ENCODE measurements at places on chromosomes 4 and X. TPM values are rescaled to one million over a fixed set of nuclear protein-coding genes. Genes with fewer than 3 reads are reported as not detected.

GRCh38 chr4:184528051-184528450 lies 53.7 kb upstream of the IRF2 start:
- H3K4me3 ChIP-seq = no peak overlapping the region
- no peak for DNase-seq
- no peaks in the 10 kb centered on the region for H3K36me3 ChIP-seq
- H3K27ac ChIP-seq = no peak overlapping the region

DNA sequence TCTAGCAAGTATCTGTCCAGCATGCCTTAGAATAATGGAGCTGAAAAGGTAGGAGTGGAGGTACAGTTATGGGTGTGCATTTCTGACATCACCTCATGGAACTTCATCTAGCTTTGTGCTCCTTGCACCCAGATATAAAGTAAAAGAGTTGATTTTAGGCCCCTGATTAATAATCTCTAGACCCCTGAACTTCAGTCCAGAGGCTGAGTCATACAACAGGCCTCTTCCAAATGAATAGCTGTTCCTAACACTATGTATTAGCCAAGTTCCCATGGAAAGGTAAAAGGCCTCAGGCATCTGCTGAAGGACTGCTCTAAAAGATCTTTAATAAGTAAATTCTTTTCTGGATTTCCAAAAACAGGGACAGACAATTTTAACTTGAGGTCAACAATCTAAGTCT lies 16.2 kb downstream of the TBC1D9 start:
- H3K36me3 ChIP-seq = no peaks in the 10 kb centered on the region
- no peaks in the 10 kb centered on the region for H3K27me3 ChIP-seq
- H3K27ac ChIP-seq = no peak overlapping the region
- no peak for DNase-seq

DNA sequence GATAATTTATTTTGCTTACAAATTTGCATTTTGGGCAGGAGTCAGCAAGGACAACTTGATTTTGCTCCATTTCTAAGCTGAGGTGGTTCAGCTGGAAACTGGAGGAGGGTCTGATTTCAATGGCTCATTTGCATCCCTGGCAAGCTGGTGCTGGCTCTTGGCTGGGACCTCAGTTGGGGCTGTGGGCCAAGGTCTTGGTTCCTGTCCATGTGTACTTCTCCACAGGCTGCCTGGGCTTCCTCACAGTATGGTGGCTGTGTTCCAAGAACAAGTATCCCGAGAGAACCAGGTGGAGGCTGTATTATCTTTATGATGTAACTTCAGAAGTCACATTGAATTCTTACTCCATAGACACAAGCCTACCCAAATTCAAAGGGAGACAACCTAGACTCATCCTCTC lies 77.0 kb upstream of the STX18 start:
- H3K4me3 ChIP-seq = no peak overlapping the region
- no peak for DNase-seq
- no peaks in the 10 kb centered on the region for H3K36me3 ChIP-seq
- no peak overlapping the region for H3K27ac ChIP-seq

- peaks cover 2% of the 10 kb centered on the region for H3K36me3 ChIP-seq
- no peaks in the 10 kb centered on the region for H3K4me1 ChIP-seq
- no peak for DNase-seq
- no peak overlapping the region for H3K4me3 ChIP-seq
- no peaks in the 10 kb centered on the region for H3K27me3 ChIP-seq
Observed at GRCh38 chrX:47235691-47236103, 2.9 kb downstream of the USP11 start.

- no peaks in the 10 kb centered on the region for H3K27me3 ChIP-seq
- H3K27ac ChIP-seq = no peak overlapping the region
- no peak for DNase-seq
- no peaks in the 10 kb centered on the region for H3K4me1 ChIP-seq
- no peak overlapping the region for H3K4me3 ChIP-seq
- no peaks in the 10 kb centered on the region for H3K36me3 ChIP-seq
Observed at GRCh38 chr4:138567696-138568095, 325.5 kb upstream of the SLC7A11 start.

GRCh38 chrX:120316587-120317283 lies 5.5 kb upstream of the TMEM255A start:
- H3K27ac ChIP-seq = no peak overlapping the region
- H3K4me3 ChIP-seq = no peak overlapping the region
- H3K27me3 ChIP-seq = peaks cover 3% of the 10 kb centered on the region
- no peak for DNase-seq
- no peaks in the 10 kb centered on the region for H3K36me3 ChIP-seq

DNA sequence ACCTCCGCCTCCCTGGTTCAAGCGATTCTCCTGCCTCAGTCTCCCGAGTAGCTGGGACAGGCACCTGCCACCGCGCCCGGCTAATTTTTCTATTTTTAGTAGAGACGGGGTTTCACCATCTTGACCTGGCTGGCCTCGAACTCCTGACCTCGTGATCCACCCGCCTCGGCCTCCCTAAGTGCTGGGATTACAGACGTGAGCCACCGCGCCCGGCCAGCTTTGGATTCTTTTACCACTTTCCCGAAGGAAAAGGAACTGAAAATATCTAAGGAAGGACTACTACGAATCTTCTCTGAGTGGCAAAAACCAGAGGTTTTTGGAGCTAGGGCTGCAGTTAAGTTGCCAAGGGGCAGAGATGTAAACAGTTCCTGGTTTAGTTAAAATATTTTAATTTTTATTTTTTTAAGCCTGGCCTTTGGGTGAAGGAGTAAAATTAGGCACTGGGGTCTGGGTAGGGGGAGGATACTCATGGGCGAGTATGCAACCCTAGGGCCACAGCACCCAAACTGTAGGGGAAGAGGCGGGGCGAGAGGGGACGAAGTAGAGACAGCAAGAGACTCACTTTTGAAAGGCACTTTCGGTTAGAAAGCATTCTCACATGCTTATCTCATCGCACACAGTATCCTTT lies 525 bp upstream of the CISD2 start:
- H3K27ac ChIP-seq = peak overlapping the region; percentile 98
- H3K36me3 ChIP-seq = no peaks in the 10 kb centered on the region
- H3K4me1 ChIP-seq = no peaks in the 10 kb centered on the region
- DNase-seq = no peak

Gene FGF2
- total RNA-seq = 153 TPM

Gene DOK7
- total RNA-seq = not detected

Data from H1 (cell line).